Dermis blood vessel endothelial cell (primary cell): ENCODE measurements at places on chromosomes 7 and 10. TPM values are rescaled to one million over a fixed set of nuclear protein-coding genes. Genes with fewer than 3 reads are reported as not detected.
A peak's percentile ranks its signal among the peaks of the same experiment; 100 is the strongest.

GRCh38 chr7:84354866-84355265 is 160.3 kb upstream of the SEMA3A start:
- DNase-seq, result no peak

The CHPF2 gene
- 49.9 and 66.1 TPM in 2 replicates for total RNA-seq

DNA sequence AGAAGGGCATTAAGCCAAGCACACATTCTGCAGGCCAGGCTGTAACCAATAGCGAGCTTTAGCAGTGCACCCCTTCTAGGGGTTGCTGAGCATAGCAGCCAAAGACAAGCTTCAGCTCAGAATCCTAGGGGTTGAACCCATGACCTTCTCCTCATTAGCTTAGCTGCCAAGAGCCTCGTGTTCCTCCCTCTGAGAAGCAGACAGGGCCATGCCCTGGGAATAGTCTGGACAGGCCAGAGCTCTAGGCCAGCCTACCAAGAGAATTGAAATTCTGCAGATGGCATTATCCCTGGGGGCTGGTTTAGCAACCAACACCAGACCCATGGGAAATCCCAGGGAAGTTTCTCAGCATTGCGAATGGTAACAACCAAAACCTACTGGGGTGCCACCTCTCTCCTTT is 77.2 kb downstream of the PLXNA4 start:
- no peak for DNase-seq

- DNase-seq, result no peak
Measured at GRCh38 chr10:23535381-23535780, 96.5 kb downstream of the OTUD1 start.

DNA sequence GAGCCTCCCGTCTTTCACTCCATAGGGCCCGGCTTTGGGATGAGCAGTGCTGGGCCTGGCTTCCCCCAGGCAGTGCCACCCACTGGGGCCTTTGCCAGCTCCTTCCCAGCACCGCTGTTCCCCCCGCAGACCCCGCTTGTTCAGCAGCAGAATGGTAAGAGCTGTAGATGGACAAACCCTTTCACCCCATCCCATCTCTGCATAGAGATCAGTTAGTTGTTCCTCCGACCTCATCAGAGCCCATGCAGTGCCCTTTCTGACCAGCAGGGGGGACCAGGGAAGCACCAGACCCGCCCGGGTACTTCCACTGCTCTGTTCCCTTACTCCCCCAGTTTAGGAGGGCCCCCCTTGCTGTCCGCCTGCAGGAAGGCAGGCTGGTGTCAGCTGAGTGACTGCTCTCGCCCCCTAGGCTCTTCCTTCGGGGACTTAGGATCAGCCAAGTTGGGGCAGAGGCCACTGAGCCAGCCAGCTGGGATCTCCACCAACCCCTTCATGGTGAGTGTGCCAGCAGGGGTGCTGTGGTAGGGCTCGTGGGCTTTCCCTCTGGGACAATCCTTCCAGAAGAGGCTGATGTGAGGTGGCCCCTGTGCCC is 9.8 kb downstream of the SAP25 start:
- peak; percentile 83 for DNase-seq

DNA sequence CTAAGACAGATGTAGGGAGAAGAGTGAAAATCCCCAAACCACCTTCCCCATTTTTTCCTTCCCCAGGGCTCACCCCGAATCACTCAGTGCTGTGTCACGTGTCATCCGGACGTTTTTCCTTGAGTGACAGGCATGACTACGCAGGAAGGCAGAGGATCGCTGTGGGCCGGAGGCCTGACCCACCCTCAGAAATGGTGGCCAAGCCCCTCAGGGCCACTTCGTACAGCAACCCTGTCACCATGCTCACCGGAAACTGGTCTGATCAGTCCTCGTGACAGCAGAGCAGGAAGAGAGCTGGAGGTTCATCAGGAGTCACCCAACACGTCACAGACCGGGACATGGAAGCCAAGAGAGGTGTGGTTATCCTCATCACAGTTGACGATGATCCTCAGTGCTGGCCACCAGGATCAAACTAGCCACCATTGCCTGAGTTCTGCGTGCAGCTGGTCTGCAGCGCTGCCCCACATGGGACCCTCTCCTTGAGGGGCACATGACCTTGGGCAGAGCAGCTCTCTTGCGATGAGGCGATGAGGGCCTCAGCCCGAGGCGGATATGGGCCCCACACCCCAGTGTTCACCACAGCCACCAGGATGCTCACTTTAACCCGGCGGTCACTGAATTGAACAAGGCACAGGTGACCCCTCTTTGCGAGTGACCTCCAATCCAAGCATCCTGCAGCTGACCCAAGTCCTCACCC is 99.3 kb upstream of the INSIG1 start:
- DNase-seq, result no peak

- no peak for DNase-seq
Measured at GRCh38 chr10:63260860-63261251, 127.7 kb downstream of the NRBF2 start.

The CYP26A1 gene
- total RNA-seq, result 2.2 and 2.7 TPM in 2 replicates

The OR2A2 gene
- total RNA-seq, result not detected in 2 replicates
